ENCODE measurements at places on chromosomes 4 and X. TPM values are rescaled to one million over a fixed set of nuclear protein-coding genes. Genes with fewer than 3 reads are reported as not detected.

- no peaks in the 10 kb centered on the region for H3K27me3 ChIP-seq
- H3K4me1 ChIP-seq = no peaks in the 10 kb centered on the region
- no peak overlapping the region for H3K4me3 ChIP-seq
- no peaks in the 10 kb centered on the region for H3K36me3 ChIP-seq
Observed at GRCh38 chr4:85610450-85610849, 135.5 kb downstream of the ARHGAP24 start.

- DNase-seq = no peak
- H3K36me3 ChIP-seq = no peaks in the 10 kb centered on the region
- no peak overlapping the region for H3K27ac ChIP-seq
- H3K4me3 ChIP-seq = no peak overlapping the region
- H3K4me1 ChIP-seq = no peaks in the 10 kb centered on the region
Observed at GRCh38 chrX:139126493-139126892, 404.0 kb upstream of the F9 start.

GRCh38 chrX:125004799-125005198, 314.9 kb upstream of the TEX13C start:
- H3K36me3 ChIP-seq = no peaks in the 10 kb centered on the region
- no peak for DNase-seq
- no peak overlapping the region for H3K4me3 ChIP-seq
- no peak overlapping the region for H3K27ac ChIP-seq
- no peaks in the 10 kb centered on the region for H3K27me3 ChIP-seq

- H3K4me3 ChIP-seq = no peak overlapping the region
- no peak overlapping the region for H3K27ac ChIP-seq
Observed at GRCh38 chr4:6041800-6042199, 23.6 kb upstream of the C4orf50 start.

- no peak overlapping the region for H3K27ac ChIP-seq
- no peaks in the 10 kb centered on the region for H3K4me1 ChIP-seq
- H3K36me3 ChIP-seq = no peaks in the 10 kb centered on the region
- H3K27me3 ChIP-seq = no peaks in the 10 kb centered on the region
Observed at GRCh38 chrX:118325453-118325852, 20.5 kb upstream of the WDR44 start.

GRCh38 chr4:2925496-2925895, 37.7 kb downstream of the NOP14 start:
- no peak overlapping the region for H3K27ac ChIP-seq
- no peak overlapping the region for H3K4me3 ChIP-seq
- H3K27me3 ChIP-seq = no peaks in the 10 kb centered on the region
- H3K36me3 ChIP-seq = peaks cover 53% of the 10 kb centered on the region

DNA sequence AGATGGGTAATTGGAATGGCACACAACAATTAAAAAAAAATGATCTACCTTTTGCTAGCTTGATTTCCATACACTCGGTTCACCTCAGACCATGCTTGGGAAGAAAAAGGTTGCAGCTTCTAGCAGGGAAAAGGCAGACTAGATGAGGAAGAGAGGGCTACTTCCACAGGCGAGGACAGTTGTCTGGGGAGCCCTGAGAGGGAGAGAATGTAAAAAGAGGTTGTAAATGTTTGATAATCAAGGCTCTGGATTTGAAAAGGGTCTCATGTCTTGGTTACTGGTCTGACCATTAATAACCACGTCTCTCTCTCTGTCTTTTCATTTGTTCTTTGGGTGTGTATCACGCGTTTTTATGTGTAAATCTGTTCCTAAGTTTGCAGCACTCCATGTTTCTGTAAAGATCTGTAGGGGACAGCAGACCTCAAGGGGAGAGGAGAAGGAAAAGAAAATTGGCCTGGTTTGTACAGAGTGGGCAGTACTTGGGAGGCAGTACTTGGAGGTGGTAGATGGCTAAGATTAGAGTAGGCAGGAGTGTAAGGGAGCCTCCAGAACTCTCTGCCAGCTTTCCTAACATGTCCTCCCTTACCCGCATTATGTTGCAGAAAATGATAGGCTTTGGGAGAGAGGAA, 750 bp downstream of the ARMCX5 start:
- H3K4me3 ChIP-seq = peak overlapping the region; percentile 55
- H3K36me3 ChIP-seq = no peaks in the 10 kb centered on the region
- peaks cover 3% of the 10 kb centered on the region for H3K4me1 ChIP-seq
- peak overlapping the region; percentile 66 for H3K27ac ChIP-seq
- peak; percentile 59 for DNase-seq
- no peaks in the 10 kb centered on the region for H3K27me3 ChIP-seq

PASD1 gene
- not detected for total RNA-seq

MAGEA1 gene
- total RNA-seq = not detected

CASK gene
- total RNA-seq = 30.4 TPM

All from endothelial cell of umbilical vein (primary cell).